Cardiac muscle cell (in vitro differentiated cells and primary cell): ENCODE measurements at places on chromosomes 1 and 21.

DNA sequence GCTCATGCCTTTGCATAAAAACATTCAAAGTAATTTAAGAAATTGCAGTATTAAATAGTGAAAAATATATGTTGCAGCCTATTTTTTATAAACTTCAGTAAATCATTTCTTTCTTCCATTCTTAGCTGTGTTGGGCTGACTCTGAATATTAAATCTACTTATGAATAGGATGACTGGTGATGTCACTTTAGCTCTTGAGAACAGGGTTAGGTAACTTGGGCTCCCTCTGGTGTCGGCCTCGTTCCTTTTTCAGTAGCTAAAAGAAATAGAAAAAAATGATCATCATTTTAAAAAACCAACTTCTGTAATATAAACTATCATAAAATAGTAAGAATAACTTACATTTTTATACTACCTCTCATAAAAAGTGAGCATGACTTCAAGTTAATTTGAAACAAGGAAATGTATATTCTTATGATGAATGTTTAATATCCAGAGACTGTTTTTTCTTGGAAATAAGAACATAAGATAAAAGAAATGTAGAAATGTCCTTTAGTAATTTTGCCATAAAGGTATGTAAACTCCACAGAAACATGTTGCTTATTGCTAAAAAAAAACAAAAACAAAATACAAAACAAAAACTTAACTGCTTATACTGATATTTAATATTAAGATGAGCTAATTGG is 26.8 kb upstream of the NCAM2 start:
- peak; percentile 72 for DNase-seq

DNA sequence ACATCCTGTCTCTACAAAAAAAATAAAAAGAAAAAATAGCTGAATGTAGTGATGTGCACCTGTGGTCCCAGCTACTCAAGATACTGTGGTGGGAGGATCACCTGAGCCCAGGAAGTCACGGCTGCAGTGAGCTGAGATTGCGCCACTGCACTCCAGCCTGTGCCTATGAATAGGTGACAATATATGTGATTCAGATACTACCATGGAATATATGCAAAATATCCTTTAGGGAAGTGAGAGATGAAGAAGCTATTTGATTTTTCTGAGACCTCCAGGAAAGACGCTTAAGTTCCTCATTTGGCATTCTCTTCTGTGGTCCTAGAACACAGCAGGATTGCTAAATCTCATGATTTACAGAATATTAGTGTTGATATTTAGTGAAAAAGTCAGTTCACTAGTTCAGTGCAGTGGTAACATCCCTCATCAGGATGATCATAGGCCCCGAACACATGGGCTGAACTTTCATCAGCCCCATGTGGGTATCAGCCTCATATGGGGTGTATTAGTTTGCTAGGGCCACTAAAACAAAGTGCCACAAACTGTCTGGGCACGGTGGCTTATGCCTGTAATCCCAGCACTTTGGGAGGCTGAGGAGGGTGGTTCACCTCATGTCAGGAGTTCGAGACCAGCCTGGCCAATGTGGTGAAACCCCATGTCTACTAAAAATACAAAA is 6.0 kb upstream of the VASH2 start:
- DNase-seq, result no peak

GRCh38 chr1:230086151-230086550 is 19.1 kb downstream of the GALNT2 start:
- DNase-seq, result no peak

- DNase-seq, result no peak
These were observed 60.9 kb upstream of the KCNH1 start for GRCh38 chr1:211194826-211195225.

DNA sequence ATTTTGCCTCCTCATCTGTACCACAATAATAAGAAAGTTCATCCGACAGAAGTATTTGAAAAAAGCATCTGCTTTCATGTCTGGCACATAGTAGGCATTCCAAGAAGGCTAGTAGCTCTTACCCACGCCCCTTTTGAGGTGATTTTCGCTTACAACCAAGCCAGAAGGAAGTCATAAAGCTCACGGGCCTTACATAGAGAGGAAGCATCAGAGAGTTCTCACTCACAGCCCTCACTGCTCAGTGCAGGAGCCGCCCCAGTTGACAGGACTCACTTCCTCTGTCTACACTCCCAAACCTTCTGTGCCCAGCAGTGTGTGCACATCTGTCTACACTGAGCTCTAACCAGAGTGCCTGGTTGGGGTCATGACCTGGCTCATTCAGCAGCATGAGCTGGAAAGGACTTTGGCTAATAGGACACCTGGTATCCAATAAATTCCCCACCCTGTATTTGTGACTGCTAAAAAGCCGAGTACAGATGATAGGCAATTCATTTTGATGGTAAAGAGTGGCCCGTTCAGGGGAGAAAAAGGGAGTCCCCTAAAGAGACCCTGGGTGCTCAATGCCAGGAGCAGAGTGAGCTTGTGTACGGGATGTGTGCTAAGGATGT is 36.8 kb upstream of the DUSP10 start:
- DNase-seq, result no peak

- DNase-seq, result peak; percentile 83
These were observed 58.4 kb upstream of the COL6A1 start for GRCh38 chr21:45923146-45923545.

DNA sequence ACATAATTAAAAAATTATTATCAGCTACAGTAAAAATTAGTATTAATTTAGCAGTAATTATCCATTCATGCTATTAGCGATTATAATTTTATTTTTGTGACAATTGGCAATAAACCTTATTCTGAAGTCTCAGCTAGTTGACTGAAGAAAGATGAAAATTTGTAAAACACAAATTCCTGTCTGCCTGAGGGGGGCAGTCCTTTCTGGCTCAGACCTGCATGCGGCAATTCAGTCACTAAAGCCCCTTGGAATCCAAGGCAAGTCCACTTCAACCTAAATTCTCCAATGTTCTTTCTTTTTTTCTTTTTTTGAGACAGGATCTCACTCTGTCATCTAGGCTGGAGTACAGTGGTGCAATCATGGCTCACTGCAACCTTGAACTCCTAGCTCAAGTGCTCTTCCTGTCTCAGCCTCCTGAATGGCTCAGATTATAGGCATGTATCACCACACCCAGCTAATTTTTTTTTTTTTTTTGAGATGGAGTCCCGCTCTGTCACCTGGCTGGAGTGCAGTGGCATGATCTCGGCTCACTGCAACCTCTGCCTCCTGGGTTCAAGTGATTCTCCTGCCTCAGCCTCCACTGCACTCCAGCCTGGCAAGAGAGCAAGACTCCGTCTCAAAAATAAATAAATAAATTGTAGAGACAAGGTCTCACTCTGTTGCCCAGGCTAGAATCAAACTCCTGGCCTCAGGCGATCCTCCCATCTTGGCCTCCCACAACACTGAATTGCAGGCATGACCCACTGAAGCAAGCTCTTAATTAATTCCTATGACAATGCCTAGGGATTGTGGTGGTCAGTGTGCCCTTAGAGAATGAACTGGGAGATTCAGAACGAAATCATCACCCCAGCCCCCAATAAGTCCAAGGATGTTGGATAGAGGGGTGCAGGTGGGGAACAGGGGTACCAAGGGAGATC is 24.2 kb upstream of the ITPKB start:
- no peak for DNase-seq

- no peak for DNase-seq
These were observed 283.0 kb downstream of the PAPPA2 start for GRCh38 chr1:176745945-176746344.

- peak; percentile 79 for DNase-seq
These were observed 112.1 kb downstream of the HLCS start for GRCh38 chr21:36854391-36854790.

- DNase-seq, result peak; percentile 45
These were observed at the start of gene CD34 for GRCh38 chr1:207910591-207911354. TSS of gene CD34 (minus strand) at chr1:207911125. CDS start at chr1:207911080, 45 bp downstream.

GRCh38 chr1:183101841-183102276 is 78.6 kb downstream of the LAMC1 start:
- DNase-seq, result no peak

DNA sequence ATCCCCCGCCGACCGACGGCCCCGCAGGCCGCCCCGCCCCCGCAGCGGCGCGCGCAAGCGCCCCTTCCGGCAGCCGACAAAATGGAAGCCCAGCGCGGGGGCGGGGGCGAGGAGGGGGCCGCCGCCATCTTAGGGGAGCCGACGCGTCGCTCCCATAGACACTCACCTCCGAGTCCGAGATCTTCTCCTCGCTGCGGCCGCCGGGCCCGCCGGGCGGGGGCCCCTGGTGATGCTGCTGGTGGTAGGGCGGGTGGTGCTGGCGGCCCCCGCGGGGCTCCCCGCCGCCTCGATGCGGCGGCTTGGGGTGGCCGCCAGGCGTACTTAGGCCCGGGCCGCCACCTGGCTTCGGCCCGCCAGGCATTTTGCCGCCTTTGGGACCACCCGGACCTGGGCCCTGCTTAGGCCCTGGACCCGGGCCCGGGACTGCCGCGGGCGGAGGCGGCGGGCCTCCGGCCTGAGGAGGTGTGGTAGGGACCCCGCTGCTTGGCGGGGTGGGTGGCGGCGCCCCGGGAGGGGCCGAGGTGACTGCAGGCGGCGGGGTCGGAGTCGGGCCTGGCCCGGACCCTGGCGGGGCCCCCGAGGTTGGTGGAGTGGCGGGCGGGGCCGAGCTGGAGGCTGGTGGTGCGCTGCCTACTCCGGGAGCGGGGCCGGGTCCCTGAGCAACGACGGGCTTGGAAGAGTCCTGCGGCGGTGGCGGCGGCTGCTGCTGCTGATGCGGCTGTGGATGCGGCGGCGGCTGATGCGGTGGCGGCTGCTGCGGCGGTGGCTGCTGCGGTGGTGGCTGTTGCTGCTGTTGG is 691 bp downstream of the SFPQ start:
- peak; percentile 88 for DNase-seq
